ENCODE measurements at places on chromosomes 3 and 15.

- DNase-seq = no peak
These were observed 15.4 kb upstream of the APEH start for GRCh38 chr3:49658711-49659110.

DNA sequence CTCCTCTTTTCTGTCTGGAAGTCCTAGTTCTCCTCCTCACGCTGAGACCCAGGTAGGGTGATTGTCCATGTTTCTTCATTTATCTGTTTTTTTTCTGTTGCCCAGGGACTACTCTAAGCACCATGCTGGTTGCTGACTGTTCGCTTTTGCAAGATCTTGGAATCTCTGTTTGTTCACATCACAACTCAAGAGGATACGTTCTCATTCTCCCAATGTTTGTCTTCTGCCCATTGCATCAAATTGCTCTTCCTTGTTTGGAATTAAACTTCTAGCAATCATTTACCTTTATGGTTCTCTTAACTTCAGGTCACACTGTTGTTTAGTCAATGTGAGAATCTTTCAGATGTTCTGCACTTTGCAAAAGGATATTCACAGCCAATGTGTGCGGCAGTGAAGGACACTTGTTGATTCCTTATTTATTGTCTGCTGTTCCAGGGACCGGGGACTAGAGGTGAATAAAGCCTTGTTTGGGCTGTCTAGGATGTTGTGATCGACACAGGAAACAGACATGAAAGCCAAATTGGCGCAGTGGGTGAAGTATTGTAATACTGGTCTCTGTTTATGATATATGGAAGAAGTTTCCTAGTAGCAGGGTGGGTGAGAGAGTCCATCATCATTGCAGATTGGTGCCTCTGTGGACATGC, 24.5 kb downstream of the LPP start:
- DNase-seq = no peak

DNA sequence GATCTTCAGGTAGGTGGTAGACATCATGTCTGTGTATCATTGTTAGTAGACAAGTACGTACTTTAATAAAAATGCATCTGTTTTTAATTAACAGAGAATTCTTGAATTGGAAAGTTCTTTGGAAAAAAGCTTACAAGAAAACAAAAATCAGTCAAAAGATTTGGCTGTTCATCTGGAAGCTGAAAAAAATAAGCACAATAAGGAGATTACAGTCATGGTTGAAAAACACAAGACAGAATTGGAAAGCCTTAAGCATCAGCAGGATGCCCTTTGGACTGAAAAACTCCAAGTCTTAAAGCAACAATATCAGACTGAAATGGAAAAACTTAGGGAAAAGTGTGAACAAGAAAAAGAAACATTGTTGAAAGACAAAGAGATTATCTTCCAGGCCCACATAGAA, 149.1 kb upstream of the LRRFIP2 start:
- no peak for DNase-seq

DNA sequence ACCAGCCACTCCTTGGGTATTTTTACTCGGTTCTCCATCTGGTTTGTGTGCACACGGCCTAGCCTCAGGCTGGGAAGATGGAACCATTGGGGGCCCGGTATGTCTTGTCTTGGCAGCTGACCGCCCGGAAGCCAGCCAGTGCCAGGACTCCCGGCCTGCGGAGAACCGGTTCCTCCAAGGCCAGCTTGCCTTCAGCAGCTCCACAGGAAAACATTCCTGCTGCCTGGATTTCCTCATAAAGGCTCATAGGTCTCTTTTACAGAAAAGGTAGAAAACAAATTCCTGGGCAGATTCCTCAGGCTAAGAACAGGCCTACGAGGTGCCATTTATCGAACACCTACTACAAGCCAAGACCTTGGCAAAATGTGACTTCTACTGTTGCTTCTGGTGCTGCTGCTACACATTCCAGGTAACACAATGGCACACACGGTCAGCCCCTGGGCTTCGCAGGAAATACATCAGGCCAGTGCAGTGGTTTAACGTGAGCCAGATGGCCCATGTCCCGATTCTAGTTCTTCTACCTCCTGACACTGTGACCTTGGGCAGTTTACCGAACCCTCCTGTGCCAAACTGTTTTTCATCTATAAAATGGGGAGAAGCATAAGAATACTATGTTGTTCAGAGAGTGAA, 141.8 kb downstream of the OPA1 start:
- DNase-seq = no peak

GRCh38 chr3:5145120-5145519, 23.0 kb downstream of the ARL8B start:
- no peak for DNase-seq

GRCh38 chr3:113241292-113242095, 30.1 kb downstream of the BOC start:
- no peak for DNase-seq

- DNase-seq = no peak
These were observed 163.4 kb upstream of the NUDT16 start for GRCh38 chr3:131218196-131218595.

DNA sequence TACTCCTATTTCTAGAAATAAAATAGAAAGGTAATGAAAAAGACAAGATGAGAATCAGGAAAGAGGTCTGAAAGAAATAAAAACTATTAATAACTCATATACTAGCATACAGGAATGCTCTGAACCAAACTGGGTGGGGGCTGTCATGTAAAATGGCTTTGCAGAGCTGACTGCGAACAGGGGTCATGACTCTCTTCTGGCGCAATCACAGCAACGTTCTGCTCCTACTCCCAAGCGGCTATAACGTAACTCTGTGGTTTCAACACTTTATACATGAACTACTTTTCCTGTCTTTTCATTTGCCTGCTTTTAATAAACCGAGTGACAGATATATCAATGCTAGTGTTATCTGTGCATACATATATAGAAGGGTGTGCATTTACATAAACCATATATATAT, 116.7 kb downstream of the DLG1 start:
- DNase-seq = no peak

DNA sequence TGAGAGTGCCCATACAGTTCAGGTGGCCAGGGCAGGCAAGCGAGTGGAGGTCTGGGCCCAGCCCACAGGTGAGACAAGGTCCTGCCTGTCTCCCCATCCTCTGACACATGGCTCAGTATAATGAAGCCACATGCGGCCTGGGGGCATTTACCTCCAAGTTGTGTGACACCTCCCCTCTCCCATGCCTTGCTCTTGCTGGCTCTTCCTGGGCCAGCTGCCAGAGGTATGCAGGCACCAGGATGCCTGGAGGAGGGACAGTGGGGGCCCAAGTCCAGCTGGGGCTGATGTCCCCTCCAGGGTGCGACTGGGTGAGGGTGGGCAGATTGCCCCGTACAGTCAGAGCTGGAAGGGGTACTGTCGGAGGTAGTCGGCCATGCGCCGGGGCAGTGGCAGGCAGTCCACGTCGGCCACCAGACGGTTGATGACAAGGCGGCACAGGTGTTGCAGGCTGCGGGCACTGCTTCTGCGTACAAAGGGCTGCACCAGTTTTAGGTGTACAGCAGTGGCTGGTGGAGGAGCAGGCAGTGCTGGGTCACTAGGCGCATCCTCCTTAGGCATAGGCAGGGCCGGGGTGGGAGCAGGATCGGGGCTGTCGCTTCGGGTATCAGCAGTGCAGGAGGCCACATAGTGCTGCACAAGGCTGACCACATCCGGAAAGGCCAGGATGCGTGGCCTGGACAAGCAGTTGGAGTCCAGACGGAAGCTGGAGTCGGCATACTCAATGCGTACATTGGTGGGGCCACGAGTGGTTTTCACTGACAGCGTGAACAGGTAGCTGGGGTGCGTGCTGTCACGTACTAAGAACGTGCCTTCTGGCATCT, 4.1 kb downstream of the CISH start:
- no peak for DNase-seq

DNA sequence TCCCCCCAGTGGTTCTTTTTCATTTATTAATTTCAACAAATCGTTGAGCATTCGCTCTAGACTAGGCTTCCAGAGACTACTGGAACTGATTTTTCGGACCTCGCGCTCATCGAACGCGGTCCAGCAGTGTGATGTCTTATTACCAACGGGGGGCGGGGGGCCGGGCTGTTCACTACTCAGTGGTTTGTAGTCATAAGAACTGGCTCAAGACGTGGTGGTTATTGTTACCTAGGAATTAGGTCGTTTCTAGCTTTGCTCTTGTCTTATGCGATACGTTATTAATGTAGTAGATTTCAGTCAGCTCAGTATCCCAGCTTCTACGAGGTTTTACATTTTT, 858 bp downstream of the RBM5 start:
- DNase-seq = no peak

Data from D721Med (cell line).